Activated CD4-positive, alpha-beta T cell treated with anti-CD3 and anti-CD28 coated beads, Interleukin-2, amount 50 U/mL, for 48 hours (primary cell): ENCODE measurements at places on chromosomes 6 and 20.

- DNase-seq = no peak
These were observed 44.9 kb upstream of the SCML4 start for GRCh38 chr6:107868867-107869611.

DNA sequence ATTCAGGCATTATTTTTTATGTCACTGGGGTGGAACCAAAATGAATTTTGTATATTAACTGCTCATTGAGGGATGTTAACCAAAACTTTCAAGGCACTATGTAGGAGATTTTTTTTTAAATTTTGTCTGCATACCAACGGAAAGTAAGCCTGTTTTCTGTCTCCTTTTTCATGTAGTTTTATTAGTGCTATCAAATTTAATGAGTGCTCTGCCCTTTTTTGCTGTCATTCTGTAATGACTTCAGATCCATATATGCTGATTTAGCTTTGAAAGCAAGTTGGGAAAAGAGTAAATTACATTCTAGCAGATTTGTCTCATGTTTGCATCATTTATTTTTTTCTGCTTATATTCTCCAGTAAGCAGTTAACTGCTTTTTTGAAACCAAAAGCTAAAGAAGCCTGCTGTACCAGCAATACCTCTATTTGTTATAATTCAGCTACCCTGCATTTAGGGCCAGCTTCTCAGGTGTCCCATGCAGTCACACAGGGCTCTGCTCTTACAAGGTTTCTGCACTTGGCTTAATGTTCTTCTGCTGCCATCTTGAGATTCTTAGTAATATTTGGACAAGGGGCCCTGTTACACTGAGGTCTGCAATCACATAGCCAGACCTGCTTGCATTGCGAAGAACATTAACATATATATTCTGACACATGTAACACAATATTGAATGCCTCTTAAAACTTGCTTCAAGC lies 429.0 kb downstream of the UTRN start:
- DNase-seq = no peak

DNA sequence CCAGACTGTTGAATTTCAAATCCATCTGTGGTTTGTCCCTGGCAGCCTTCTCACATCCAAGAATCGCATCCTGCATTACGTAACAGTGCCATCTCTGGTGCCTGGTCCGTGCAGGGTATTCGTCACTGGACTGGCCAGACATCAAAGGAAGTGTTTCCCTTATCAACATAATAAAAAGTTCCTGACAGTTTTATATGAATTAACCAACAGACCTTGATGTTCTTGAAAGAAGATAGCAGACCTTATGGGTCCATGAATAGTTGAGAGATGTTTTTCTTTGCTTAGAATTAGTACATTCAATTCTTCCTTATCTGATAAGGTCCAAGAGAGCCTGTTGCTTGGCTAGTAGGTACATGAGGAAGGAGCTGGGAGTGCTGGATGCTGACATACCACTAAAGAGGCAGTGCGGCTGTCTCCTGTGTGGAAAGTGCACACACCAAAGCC lies 77.6 kb downstream of the PHACTR2 start:
- no peak for DNase-seq

DNA sequence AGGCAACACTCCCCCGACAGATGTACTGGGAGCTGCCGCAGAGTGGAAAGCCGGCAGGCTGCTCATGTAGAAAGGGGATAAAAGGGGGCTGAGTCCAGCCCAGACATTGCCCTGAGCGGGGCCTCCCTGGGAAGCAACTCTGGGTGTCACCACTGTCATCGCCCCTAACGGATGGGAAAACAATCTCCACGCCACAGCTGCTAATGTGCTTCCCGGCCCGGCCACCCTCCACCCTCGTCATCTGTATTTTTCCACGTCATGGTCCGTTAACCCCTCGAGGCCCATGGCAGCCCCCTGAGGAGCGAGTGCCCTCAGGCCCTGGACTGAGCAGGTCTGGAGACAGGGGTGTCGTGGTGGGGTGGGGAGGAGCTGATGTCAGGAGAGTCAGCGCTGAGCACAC lies 227.4 kb downstream of the DLL1 start:
- DNase-seq = no peak

GRCh38 chr6:33977606-33978411 lies 168.1 kb downstream of the GRM4 start:
- no peak for DNase-seq

- no peak for DNase-seq
These were observed 318.7 kb downstream of the RFPL4B start for GRCh38 chr6:112665815-112666214.

DNA sequence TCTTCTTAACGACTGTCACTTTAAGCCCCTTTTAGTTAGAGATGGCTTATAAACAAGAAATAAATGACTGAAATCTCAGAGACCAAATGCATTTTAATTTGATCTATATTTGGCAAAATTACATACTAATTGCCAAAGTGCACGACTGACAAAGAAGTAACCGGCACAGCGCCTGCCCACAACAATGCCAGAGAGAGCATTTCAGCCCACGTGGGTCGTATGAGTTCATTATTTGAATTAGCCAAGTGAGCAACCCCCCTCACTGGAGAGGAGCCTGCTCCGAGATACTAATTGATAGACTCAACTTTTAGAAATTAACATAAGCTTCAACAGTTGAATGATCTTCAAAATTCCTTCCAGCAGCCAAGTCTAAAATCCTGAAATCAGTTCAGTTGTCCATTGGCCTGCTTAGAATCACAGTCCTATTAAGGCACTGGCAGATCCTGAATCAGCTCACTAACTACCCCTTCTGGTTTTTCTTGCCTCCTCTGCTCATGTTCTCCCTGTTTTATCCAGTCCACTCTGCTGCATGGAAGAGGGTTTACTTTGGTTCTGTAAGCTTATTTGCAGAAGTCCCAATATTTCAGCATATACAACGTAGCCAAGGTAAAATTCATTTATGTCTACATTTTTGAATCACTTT lies 519.1 kb upstream of the AGPAT4 start:
- DNase-seq = no peak

- DNase-seq = no peak
These were observed 687.9 kb upstream of the CITED2 start for GRCh38 chr6:140062043-140063020.

DNA sequence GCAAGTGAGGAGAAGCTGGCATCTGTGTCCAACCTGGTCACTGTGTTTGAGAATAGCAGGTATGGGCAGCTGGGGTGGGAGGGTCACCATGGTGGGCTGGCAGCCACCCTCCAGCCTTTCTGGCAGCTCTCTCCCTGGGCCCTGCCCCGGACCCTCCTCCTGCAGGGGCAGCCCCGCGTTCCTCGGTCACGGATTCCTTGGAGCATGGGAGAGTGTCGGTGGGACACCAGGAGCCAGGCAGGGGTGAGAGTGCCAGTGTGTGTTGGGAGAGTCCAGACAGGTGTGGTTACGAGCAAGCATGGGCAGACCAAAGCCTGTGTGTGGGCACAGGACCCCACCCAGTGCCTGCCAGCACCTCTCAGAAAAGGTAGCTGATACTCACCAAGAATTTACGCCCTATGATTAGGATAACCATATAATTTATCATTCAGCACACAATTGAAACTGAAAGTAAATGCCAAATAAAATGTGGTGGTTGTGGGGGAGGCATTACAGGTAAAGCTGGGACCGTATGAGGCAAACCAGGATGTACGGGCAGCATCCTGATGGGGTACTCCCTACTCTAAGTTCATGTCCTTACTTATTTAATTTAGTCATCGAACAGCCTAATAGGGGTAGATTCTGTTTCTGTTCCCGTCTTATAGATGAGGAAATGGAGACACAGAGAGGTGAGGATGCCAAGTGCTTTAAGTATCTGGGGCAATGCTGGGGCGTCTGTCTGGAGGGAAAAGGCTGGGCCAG lies 542 bp downstream of the FGD2 start:
- no peak for DNase-seq

DNA sequence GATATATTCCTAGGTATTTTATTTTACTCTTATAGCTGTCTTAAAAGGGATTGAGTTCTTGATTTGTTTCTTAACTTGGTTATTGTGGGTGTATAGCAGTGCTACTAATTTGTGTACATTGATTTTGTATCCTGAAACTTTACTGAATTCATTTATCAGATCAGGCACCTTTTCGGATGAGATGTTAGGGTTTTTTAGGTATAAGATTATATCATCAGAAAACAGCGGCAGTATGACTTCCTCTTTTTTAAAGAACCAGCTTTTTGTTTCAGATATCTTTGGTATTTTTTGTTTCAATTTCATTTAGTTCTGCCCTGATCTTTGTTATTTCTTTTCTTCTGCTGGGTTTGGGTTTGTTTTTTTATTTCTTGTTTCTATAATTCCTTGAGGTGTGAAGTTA lies 382.4 kb upstream of the ADGRB3 start:
- no peak for DNase-seq

GRCh38 chr20:60212695-60213094 lies 254.5 kb downstream of the CDH26 start:
- DNase-seq = no peak

DNA sequence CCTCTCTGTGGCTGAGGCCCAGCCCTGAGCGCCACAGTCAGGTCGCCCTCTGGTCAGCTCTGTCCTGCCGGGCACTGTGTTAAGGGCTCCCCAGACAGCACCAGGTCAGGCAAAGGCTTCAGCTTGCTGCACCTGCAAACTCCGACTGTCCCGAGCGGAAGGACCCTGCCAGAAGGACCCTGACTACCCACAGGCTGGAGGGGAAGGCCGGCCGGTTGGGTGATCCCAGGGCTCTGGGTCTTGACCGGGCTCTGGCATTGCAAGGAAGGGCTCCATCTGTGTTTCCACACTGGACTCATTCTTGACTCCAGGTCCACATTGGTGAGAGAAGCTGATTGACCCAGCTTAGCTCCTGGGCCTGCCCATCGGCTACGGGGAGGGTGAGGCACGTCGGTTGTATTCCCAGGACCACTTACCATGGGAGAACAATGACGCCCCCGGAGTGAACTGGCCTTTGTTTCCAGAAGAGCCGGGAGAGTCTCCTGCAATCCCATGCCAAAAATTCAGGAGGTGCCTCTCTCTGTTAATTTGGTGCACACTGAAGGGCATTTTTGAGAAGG lies 229.8 kb downstream of the TAF4 start:
- no peak for DNase-seq

DNA sequence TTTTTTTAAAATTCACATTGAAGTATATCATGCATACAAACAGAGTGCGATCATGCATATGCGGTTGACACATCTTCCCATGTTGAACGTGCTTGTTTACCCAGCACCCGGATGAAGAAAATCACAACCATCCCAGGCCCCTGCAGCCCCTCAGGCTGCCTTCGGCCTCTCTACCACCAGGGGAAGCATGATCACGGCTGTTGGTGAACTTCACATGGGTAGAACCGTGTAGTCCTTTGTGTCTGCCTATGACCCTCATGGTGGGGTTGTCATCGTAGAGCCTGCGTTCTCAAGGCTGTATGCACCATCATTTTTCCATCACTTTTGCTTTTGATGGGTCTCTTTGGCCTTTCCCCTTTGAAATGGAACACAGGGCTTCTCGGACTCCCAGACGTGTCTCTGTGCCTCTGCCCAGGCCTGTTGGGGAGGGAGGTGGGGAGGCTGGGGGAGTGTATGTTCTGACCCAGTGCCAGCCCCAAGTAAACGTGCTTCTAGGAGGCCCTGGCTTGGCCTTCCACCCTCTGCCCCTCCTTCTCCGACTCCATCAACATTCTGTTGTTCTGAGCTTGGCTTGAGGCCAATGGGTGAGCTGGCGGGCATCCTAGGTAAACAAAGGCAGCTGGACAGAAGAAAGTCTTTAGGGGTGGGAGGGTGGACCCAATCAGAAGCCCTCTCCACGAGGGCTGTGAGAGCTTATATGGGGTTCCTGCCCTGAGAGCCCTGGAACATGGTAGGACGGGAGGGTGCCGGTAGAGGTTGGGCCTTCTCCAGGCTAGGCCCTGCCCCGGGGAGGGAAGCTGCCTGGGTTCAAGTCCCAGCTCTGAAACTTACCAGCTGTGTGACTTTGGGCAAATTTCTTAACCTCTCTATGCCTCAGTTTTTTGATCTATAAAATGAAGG lies 39.7 kb downstream of the TGM2 start:
- no peak for DNase-seq

- DNase-seq = peak; percentile 74
These were observed 10.3 kb upstream of the PRSS16 start for GRCh38 chr6:27237089-27237803.

DNA sequence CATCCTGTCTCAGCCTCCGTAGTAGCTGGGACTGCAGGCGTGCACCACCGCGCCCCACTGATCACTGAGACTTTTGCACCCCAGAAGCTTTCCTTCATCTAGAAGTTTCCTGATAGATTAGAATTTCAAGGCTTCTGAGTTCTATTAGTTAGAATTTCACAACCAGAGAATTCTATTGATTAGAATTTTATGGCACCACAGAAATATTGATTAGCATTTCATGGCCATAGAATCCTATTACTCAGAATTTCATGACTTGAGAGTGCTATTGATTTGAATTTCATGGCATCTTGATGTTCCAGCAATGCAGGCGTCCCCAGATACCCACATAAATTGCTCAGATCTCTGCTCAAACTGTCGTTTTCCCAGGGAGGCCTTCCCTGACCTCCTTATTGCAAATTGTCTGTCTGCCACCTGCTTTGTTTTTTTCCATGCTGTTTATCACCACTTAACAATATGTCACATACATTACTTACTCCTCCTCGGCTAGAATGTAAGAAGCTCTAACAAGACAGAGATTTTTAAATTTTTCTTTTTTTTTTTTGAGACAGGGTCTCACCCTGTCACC lies 16.9 kb upstream of the CBFA2T2 start:
- DNase-seq = no peak

DNA sequence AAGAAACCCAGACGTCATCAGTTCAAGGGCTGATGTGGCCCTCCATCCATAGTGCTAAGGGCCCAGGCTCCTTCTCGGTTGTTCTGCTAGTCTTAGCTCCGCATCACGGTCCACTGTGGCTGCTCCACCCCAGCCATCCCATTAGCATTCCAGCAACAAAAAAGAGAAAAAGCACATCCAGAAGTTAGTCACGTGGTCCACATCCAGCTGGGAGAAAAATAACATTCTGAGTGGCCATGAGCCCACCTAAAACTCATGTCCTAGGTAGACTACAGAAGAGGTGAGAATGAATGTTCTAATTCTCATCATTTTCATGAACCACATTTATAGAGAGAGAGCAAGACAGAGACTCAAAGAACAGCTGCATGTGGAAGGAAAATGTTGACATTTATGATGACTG lies 49.4 kb upstream of the TAB2 start:
- no peak for DNase-seq

DNA sequence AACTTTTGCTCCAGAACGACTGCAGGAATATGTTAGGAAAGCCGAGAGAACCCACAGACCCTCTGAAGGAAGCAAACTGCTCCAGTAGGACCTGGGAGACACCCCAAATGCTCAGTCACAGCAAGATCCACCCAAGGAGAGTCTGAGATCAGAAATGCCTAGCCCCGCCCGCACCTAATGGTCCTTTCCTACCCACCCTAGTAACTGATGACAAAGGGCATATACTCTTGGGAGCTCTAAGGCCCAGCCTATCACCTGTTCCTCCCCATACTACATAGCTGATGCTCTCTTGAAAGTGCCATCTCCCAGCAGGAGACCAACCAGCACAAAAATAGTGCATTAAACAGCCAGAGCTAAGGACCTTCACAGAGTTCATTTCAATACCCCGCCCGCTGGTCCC lies 67.6 kb downstream of the CD2AP start:
- no peak for DNase-seq

GRCh38 chr6:41577356-41578216 lies 31.4 kb downstream of the FOXP4 start:
- DNase-seq = no peak

GRCh38 chr20:37189416-37190016 lies 10.2 kb upstream of the MROH8 start:
- DNase-seq = no peak
